ENCODE measurements at places on chromosomes 1 and 21.

GRCh38 chr1:199808110-199808870 lies 219.2 kb upstream of the NR5A2 start:
- no peak for DNase-seq

GRCh38 chr1:82948386-82948785 lies 1050.5 kb downstream of the TTLL7 start:
- DNase-seq, result no peak

DNA sequence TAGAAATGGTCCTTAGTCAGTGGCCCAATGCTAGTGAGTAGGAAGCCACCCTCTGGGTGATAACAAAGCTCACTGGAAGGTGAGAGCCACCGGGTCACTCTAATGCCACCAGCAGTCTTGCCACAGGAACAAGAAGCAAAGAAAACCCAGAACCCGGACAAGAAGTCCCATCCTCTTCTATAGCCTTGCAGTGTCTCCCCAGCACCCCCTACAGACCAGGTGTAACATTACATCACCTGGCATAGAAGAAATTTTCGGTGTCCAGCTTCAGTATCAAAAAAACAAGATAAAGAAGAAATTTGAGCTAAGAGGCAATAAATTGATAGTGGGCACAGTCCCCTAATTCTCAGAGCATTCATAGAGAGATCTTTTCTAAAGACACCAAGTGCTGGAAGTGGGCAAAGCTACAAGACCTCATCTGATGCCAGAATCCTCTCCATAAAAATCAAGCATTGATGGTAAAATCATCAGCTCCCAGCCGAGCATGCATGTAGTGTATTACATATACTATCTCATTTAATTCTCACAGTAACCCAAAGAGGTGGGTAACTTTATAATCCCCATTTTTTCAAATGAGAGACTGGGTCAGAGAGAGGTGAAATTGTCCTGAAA lies 491.0 kb downstream of the MATN1 start:
- DNase-seq, result no peak

DNA sequence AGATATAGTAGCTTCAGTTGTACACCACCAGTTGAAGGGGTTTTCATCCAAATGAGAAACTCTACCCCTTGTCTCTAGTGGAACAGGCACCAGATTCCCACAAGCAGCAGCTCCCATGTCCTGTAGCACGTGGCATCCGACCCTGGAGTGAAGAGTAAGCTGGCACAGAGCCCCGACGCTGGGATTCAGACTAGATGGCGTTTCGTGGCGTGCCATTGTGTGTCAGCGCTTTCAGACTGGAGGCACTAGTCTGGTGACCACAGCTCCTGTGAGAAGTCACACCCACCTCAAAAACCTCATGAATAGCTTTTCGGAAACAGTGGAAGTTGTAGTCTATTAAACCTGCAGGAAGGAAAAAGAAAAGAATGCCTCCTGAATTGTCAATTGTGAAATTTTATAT lies 20.2 kb downstream of the RRAGC start:
- DNase-seq, result no peak

DNA sequence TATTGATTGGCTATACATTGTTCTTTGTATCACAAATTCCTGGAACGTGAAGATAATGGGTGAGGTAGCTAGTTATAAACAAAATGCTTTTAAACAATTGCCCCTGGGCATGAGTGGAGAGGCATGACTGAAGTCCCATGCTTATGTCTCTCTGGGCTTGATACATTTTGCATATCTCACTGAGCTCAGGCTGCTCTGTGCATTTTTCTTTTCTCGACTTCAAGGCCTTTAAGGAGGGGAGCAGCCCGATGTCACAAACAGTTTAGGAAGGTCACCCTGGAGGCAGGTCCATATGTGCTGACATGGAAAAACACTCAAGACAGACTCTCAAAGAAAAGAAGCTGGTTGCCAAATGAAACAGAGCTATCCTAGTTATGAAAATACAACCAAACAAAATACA lies 80.1 kb upstream of the PUM1 start:
- DNase-seq, result no peak

GRCh38 chr1:88581703-88582102 lies 102.4 kb upstream of the PKN2 start:
- no peak for DNase-seq

DNA sequence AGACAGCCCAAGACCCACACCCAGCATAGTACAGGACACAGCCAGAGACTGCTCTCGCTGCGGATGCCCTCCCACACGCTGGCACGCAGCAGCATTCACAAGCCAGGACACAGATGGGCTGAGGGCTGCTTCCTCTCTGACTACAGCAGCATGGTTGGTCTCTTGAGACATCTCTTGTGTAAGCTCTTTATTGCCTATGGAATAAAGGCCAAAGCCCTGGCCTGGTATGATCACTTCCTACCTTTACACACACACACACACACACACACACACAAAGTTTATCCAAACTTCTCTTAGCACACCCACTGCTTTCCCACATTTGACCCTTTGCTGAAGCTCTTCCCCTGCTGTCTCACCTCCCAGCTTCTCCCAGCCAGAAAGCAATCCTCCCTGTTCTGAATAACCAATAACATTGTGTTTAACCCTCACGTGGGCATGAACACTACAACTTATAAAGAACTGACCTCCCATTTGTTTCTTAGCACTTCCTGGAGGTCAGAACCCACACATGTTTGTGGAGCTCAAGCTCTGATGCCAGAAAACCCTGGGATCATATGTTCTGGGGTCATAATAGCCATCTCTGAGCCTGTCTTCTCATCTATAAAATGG lies 1.2 kb upstream of the LUZP1 start:
- DNase-seq, result no peak

DNA sequence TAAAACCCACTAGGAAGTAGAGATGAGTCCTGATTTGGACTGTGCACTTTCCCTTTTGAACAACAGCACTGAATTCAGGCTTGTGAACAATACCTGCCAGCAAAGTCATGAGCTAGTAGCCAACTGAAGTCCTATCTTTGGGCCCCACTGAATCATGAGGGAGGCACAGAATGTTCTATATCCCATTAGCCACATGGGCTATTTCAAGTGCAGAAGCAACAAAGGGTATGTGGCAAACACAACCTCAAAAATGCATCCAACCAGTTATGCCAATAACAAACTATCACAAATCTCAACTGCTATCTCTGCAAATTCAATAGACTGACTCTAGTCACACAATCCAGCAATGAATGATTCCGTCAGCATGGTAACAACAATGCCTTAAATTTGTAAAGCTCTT lies 276.0 kb downstream of the MRPL39 start:
- no peak for DNase-seq

DNA sequence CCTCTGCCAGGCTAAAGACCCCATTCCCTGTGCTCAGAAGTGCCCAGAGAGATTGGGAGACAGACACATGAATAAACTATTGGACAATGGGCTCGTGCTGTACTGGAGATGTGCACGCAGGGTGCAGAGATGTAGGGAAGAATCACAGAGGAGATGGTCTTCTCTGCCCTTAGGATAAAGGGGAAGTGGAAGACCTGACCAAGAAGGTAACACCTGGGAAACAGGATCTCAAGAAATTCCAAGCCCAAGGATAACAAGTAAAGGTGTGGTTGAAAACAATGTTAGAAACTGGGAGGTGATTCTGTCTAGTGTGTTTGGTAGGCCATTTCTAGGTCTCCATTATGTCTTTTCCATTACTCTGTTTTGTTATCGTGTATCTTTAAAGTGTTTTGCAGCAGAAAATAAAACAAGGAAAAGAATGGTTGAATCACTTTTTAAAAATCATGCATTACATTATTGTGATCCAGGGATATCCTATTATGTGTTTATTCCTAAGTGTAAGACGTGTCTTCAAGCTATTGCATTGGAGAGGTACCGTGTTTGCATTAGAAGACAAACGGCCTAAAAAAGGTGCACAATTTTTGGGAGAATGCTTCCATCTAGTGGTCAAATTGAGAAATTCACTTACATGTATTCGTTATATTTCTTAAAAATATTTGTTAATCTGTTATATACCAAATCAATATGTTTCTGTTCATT lies 40.8 kb upstream of the KCTD3 start:
- DNase-seq, result no peak

DNA sequence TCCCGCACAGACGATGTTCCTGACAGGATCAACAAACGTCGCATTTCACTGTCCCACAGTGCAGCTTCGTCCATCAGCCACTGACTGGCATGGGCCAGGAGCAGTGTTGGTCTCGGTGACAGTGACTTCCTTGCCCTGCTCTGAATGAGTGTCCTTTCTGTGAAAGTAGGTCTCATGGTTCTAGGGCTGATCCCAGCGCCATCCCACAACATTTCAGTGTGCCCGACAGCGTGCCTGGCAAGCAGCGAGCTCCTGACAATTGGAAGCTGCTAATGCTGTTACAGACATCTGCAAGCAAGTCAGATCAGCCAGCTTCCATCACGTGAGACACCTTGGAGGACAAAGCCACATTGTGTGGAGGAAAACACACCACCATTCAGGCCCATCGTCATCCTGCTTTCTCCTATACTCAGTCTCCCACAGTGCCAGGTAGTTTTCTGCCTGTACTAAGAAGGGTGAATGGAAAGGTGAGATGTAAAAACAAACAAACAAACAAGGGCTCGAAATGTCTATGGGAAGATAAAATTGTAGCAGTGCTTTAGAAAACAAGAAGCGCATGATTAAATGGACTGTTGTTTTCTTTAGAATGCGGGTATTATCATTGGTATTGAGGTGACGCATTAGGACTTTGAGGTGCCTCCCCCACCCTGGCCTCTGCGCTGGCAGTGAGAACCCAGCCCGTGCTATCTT lies 21.9 kb downstream of the ERRFI1 start:
- no peak for DNase-seq

DNA sequence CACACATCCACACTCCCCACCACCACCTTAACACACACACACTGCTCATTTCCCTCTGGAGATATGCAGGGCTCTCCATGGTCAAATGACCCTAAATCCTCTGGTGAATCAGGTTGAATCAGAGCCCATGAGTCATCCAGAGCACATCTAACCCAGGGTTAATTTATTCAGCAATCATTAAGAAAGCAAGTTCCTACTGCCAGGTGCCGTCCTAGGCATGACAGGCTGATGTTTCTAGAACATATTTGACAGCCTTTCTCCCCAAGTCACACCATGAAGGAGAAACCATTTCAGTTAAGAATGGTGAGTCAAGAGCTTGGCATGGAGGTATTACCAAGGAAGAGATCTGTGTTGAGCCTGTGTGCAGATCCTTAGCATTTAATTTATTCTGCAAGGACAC lies 194.3 kb upstream of the CAMK1G start:
- no peak for DNase-seq

All from BJ (cell line).